ENCODE measurements at places on chromosomes 12 and 14.
A peak's percentile ranks its signal among the peaks of the same experiment; 100 is the strongest.

DNA sequence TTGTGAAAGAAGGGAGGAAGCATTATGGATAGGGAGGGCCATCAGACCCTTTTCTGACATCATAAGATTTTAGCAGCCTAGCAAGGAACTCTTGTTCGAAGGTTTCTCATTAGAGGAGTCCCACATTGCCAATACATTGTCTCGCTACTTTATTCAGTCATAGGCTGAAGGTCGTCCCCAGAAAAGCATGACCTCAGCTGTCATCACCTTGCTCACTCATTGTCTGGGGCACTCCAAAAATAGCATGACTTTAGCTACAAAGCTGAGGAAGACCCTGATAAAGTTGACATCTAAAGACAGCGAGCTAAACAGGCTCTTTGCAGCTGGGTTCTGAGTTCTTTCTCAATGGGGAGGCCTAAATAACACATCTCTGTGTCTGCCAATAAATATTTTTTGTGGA lies 112.4 kb upstream of the PTPRR start:
- no peak for DNase-seq

DNA sequence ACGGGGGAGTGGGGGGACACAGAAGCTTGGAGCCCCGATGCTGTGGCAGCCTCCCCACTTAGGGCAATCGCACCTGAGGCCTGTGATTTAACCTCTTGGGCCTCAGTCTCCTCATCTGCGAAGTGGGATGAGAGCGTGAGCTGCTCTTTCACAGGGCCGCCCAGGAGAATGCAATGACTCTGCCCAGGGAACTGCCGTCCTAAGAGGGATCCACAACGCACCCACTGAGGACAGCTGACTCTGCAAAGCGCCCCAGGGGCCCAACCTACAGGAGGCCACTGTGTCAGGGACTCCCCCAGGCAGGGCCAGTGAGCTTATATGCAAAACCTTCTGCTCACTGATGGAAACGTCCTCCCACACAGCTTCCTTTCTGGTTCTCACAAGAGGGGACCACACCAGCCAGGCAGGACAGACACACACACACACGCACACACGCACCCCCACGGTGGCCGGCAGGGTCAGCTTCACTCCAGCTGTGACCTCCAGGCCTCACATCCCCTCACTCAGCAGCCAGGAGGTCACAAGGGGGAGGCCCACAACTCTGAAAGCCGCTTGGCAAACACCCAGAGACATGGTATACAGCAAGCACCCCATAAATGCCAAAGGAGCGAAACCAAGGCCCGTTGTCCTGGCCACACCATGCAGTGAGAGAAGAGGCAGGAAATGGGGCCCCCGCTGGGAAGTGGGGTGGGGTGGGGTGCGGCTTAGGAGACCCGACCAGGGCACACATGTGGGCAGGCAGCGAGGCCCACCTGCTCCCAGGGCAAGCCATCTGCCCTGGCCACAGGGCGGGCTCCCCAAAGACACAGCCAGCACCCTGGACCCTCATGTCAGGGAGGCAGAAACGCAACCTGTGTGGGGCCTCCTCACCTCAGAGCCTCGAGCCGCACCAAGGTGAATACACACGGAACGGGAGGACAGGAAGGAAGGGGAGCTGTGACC lies 73.3 kb downstream of the NCOR2 start:
- DNase-seq = peak; percentile 53

- no peak for DNase-seq
Observed at GRCh38 chr12:76544601-76545261, 14.8 kb downstream of the OSBPL8 start.

DNA sequence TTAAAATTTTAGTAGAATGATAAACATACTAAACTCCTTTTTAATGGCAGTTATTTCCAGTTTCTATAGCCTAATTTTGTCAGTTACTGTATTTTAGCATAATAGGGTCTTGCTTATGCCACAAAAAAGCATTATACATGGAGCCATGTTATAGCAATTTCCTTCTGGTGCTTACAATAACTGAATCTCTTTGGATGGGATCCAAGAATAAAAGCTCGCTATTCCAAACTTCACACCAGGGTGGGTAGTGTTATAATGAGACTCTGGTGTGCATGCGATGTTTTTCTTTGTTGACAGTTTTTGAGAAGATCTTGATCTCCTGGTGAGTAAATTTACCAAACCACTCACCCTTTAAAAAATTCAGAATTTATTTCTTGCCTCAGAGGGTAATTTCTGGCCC lies 90.4 kb upstream of the CCDC91 start:
- no peak for DNase-seq

- DNase-seq = peak; percentile 50
Observed at GRCh38 chr12:118645219-118645618, 268.9 kb downstream of the SUDS3 start.

GRCh38 chr12:10783252-10783651 lies 19.2 kb downstream of the TAS2R7 start:
- DNase-seq = no peak

- DNase-seq = no peak
Observed at GRCh38 chr12:44654646-44655639, 221.2 kb downstream of the NELL2 start.

- no peak for DNase-seq
Observed at GRCh38 chr14:53409289-53409688, 256.2 kb upstream of the DDHD1 start.

DNA sequence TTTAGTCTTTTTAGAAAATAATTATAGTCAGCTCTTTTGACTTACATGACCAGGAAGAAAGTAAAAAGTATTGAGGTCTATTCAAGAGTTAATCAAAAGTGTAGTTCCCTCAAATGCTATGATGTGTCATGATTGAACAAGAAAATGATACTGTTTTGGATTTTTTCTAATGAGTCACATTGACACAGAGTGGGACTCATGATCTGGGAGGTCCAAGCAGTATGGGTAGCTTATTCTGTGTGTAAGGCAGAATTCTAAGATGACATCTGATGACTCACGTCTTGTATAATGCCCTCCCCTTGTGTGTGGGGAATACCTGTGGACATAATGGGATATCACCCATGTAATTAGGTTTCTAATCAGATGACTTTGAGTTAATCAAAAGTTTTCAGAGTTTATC lies 178.1 kb upstream of the DDHD1 start:
- no peak for DNase-seq

DNA sequence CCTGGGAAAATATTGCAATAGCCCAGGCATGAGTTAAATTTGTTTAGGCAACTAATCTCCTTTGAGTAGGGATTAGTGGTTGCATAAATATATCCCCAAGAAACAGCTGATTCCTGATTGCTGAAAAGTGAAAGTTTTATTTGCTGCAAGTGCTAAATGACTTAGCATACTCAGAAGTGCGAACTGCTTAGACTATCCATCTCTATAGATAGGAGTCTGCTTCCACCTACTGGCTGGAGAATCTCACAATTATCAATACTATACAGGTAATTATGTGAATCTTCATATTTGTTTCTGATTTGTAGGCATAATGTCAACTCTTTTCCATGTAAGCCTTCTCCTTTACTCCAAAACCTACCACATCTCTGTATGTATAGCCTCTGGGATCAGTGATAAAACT lies 12.0 kb upstream of the SLCO1B3 start:
- DNase-seq = peak; percentile 10

GRCh38 chr12:6858799-6859198 lies 6.8 kb downstream of the USP5 start:
- DNase-seq = no peak

DNA sequence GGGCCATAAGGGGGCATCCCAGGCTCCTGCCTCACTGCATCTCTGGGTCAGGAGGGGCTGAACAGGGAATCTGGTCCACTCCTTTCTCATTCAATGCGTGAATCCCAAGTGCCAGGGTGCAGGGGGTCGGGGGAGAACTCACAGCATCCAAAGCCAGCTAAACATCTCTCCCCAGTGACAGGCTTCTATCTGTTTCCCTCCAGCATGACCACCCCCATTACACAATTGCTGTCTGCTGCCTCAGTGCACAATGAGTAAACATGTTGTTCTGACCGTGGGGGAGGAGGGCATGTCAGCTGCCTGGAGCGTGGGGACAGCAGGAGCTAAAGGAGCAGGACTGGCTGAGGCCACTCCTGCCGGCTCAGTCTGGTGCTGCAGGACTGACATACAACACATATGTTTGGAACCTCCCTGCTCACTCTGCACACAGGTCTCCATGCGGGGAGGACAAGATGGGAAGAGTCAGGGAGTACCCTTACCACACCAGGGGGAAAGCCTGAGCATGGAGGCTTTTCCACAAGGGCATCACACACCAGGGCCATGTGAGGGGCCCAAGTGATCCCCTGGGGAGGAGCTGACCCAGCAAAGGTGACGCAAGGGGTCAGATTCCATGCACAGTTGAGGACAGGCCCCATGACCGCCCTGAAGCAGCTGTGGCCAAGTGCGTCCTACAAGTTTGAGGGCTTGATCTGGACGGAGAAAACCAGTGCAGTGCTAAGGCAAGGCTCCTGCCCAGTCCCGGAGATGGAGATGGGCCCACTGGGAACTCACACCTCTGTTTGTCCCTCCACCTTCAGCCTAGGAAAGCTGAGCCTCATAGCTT lies 1.4 kb downstream of the TNS2 start:
- peak; percentile 26 for DNase-seq

DNA sequence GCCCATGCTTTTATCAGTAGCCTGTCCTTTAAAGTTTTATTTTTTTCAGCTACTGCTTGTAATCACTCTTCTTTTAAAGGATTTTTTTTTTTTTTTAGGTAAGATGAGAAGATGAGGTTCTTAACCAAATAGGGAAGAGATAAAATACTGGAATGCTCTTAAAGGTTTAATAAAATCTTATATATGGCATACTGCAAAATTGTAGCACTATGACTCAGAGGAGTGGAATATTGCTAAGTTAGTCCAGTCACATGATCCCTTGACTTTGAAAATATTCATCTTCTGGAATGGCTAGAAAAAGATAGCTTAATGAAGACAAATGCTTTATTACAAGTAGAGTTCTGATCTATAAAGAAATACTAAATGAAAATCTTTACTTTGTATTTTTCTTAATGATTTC lies 116.6 kb downstream of the NAV3 start:
- DNase-seq = no peak

DNA sequence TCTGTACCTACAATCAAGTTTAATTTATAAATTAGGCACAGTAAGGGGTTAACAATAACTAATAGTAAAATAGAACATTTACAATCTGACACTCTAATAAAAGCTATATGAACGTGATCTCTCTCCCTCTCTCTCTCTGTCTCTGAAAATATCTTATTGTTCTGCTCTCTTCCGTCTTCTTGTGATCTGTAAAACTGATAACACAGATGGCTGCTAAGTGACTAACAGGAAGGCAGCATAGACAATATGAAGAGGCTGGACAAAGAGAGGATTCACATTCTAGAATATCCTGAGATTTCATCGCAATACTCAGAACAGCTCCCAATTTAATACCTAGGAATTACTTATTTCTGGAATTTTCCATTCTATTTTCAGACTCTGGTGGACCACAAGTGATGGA lies 827.2 kb downstream of the FLRT2 start:
- DNase-seq = no peak

- no peak for DNase-seq
Observed at GRCh38 chr14:105161964-105162668, 6.5 kb downstream of the JAG2 start.

DNA sequence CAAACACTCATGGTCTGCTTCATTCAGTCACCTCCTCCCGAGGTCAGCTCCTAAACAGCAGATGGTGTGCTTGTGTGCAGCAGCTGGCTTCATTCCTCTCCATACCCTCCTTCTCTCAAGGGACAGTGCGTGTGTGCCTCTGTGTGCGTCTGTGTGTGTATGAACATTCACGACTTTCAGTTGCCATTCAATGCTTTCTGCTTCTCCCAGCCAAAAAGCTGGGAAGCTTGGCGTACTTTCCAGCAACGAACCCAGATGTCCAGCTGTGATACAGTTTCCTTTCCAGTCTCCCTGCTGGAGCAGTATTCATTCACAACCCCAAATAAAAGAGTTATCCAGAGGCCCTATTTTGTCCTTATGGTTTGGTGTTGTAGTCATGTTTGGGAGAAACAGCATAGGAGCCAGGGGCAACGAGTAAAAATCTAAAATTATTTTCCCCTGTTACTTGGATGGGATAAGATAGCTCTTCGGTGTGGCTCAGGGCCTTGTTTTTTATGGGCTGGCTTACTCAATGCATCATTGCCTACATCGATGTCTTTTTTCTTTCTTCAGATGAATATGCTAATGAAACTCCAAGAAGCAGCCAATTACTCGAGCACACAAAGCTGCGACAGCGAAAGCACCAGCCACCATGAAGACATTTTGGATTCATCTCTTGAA lies 379.3 kb downstream of the NAV3 start:
- DNase-seq = no peak

- no peak for DNase-seq
Observed at GRCh38 chr14:29806124-29806517, 121.5 kb downstream of the PRKD1 start.

DNA sequence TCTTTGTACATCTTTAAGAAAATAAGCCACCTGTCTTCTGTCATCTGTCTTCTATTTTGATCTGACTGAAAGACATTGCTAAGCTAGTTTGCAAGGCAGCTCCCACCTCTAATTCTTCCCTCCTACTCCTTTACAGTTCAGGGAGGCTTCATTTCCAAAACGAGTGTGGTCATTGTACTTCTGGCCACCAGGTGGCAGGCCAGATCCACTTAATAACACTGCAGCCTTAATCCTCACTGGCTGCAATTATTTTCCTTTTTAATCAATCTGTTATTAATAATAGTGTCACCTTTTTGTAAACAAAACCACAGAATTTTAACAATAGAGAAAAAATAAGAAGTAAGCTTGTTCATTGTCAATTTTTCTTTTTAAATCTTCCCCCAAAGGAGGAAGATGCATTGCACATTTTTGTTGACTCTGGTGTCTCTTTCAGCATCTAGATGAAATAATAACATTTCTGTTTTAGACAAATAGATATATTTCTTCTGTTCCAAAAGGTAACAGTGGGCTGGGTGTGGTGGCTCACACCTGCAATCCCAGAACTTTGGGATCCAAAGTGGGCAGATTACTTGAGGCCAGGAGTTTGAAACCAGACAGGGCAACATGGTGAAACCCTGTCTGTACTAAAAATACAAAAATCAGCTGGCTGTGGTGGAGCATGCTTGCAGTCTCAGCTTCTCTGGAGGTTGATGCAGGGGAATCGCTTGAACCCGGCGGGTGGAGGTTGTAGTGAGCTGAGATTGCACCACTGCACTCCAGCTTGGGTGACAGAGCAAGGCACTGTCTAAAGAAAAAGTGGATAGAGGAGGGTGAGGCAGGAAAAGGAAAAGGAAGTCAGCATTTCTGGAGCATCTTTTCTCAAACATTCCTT lies 23.3 kb downstream of the GABARAPL1 start:
- peak; percentile 46 for DNase-seq

GRCh38 chr12:47870175-47870781 lies 34.5 kb downstream of the VDR start:
- DNase-seq = peak; percentile 89

- DNase-seq = peak; percentile 60
Observed at GRCh38 chr12:51171884-51172514, 936 bp downstream of the TFCP2 start.
